ENCODE measurements at places on chromosomes 11 and 22.

DNA sequence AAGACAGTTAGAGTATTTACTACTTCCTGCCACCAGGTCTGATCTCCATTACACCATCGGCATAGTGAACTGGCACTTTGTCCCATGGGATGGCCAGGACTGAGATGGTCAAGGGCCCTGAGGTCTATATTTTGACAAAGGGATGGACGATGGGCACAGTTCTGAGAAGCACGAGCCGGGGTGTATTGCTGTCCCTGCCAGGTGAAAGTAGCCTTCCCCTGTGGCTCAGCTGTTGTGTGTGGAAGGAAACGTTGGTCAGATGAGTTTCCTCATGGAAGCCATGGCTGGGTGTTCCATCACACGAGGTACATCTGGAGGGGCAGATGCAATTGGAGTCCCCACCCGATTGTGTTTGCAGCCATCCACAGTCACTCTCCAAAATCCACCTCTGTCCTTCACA, 27.9 kb upstream of the BRSK2 start:
- DNase-seq, result no peak

DNA sequence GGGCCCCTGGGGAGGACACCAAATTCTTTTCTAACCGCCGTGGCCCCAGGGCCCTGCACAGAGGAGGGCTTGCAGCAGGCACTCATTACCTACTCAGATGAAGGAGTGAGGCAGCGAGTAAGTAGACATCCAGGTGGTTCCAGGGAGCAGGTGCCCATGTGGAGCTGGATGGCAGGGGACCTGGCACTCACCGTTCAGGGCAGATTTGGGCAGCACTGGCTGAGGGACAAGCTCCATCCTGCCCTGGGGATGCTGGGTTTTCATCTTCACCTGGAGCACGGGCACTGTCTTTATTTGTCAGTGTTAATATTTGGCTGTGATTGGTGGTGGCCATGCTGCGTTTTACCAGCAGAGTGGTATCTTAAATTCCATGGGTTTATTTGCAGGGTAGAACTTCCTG, 1182.7 kb downstream of the BRD1 start:
- no peak for DNase-seq

DNA sequence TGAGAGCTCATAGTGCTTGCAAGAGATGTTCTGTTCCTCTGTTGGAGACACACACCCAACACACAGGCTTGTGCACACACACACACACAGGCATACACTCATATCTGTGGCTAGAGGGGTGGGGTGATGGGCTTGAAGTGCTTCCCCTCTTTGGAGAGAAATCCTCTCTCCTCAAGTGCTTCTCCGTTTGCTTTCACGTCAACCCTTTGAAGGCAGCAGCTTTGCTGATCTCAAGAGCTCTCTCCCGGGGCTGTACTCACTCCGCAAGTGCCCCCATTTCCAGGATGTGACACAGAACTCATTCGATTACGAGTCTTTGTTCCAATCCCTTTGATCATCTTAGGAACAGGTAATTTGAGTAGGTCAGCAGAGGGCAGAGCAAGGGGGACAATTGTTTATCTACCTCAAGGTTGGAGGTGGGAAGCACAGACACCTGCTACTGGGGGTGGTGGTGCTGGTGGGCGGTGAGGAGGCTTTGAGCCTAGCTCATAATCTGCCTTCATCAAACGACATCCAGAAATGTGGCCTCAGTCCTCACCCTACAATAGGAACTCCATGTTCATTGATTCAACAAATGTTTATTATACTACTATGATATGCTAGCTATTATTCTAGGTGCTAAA, 529.8 kb upstream of the CADM1 start:
- DNase-seq, result no peak

DNA sequence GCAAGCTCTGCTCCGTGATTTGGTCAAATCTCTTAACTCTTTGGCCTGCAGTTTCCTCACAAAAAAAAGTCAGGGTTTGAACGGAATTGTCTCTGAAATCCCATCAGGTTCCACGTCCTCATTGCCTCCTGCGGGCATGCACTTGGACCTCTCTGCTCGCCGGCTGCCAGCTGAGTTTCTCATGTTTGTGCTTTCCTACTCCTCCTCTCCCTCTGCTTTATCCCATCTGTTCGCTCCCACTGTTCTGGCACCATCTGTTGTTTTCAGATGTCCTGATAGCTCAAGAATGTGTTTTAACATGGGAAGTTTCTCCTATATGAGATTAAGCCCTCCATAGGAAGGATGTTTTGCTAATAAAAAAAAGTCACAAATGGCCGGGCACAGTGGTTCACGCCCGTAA, 49.4 kb upstream of the ARHGAP42 start:
- no peak for DNase-seq

GRCh38 chr11:19907008-19907579, 194.5 kb downstream of the NAV2 start:
- no peak for DNase-seq

DNA sequence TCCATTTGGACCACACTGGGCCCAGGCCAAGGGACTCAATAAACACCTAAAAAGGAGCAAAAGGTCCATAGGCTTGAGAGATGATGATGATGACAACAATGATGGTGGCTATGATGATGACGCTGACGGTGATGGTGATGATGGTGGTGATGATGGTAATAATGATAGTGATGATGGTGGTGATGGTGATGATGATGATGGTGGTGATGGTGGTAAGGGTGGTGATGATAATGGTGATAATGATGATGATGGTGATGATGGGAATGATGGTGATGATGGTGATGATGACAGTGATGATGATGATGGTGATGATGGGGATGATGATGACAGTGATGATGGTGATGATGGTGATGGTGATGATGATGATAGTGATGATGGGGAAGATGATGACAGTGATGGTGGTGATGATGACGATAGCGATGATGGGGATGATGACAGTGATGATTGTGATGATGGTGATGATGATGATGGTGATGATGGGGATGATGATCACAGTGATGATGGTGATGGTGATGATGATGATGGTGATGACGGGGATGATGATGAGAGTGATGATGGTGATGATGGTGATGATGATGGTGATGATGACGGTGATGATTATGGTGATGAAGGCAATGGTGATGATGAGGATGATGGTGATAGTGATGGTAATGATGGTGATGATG, 7.1 kb upstream of the RASD2 start:
- DNase-seq, result no peak
